Stimulated activated CD8-positive, alpha-beta memory T cell treated with anti-CD3 and anti-CD28 coated beads, Interleukin-12 subunit alpha, Interleukin-12 subunit beta, amount 100 ng/mL, for 4 hours (primary cell): ENCODE measurements at places on chromosomes 1 and 21.
A peak's percentile ranks its signal among the peaks of the same experiment; 100 is the strongest.

DNA sequence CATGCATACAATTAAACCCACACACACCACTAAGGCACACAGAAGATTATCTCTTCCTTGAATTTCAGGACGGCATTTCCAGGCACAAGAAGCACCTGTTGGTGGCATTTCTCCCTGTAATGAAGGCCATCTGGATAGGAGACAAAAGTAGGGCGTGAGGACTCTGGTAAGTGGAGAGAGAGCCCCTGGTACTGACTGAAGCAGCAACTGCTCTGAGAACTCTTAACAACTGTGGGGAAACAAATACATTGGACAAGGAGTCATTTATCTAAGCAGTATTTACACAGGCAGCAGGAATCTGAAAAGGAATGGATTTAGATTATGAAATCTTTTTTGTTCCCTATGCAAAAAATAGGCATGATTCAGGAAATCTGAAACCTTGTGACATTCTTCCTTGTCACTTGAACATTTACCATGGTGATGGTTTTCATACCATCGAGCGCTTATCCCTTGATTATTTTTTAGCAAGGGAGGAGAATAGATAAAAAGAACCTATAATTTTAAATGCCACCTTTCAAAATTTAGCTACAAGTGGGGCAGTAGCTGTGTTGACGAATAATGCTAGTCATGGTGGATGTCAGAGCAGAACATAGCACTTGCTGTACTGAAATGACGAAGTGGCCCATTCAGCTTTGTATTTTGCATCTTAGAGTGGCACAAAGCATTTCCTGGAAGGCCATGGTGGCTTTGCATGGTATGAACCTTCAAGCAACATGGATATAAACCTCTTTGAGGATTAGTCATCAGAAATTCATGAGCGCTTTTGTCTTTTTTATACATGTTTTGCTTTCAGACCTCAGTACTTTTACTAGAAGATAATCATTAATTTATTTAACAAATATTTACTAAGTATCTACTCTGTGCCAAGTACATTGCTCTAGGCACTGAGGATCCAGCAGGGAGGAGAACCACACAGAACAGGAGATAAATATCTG, 362.0 kb downstream of the ADGRL2 start:
- DNase-seq, result no peak

DNA sequence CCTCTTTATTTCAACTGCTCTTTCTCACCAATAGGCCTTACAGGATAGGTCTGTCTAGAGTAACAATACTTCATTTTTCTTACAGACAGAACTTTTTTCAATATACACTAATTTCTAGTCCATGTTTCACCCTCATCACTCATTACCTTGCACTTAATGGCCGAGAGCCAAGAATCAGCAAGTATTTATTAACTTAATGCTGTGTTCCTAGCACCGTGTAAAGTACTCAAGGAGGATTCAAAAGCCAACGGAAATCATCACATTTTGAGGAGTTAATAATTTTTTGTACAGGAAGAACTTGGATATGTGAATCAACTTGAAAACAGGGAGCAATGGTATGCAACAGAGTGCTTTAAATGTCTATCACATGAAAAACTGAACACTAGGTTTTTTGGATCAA, 102.0 kb downstream of the PTPN14 start:
- no peak for DNase-seq

- peak; percentile 32 for DNase-seq
Observed at GRCh38 chr1:230109895-230110667, 43.0 kb downstream of the GALNT2 start.

DNA sequence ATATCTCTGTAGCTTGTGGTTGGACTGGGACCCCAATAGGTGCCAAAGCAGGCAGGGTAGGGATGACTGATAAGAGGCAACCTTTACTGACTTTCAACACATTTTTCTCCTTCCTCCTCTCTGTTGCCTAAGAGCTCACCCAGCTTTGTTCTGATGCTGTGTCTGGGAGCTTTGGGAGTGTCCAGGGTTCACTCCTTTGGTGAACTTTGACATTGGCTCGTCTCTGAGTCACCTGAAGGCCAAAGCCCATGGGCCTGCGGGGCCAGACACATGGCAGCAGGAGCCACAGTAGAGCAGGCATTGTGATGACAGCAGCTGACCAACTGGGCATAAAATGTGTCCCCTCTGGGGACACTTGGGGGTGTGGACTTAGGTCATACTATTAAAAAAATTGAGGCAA, 99.5 kb upstream of the ZNF644 start:
- no peak for DNase-seq

DNA sequence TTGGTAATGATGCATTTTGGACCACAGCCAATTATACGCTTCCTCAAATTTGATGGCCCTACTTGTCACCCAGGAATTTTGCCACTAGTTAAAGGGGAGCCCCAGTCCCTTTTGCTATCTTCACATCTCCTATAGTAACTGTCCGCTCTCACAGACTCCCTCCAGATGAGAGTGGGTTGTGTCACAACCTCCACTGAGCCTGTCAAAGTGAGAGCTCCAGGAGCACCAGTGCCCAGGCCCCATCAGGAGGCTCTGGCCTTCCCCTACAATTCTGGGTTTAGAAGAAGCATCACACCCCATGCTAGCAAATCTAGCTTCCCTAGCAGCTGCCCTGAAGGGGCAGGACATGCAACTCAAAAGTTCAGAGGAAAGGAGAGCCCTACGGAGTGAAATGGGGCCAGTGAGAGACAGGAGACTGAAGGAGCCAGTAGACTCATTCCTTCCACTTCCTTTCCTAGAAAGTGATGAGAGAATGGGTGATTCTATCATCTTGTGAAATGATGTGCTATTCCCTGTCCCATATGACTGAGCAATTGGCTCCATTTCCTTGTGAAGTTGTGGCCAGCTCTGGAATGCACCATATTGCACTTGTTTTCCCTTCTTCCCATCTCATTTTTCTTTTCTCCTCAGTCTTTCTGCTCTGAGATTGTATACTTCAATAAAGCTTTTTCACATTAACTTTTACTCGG, 541.3 kb downstream of the DPYD start:
- DNase-seq, result no peak

GRCh38 chr1:7590426-7590790, 180.7 kb upstream of the VAMP3 start:
- DNase-seq, result no peak

DNA sequence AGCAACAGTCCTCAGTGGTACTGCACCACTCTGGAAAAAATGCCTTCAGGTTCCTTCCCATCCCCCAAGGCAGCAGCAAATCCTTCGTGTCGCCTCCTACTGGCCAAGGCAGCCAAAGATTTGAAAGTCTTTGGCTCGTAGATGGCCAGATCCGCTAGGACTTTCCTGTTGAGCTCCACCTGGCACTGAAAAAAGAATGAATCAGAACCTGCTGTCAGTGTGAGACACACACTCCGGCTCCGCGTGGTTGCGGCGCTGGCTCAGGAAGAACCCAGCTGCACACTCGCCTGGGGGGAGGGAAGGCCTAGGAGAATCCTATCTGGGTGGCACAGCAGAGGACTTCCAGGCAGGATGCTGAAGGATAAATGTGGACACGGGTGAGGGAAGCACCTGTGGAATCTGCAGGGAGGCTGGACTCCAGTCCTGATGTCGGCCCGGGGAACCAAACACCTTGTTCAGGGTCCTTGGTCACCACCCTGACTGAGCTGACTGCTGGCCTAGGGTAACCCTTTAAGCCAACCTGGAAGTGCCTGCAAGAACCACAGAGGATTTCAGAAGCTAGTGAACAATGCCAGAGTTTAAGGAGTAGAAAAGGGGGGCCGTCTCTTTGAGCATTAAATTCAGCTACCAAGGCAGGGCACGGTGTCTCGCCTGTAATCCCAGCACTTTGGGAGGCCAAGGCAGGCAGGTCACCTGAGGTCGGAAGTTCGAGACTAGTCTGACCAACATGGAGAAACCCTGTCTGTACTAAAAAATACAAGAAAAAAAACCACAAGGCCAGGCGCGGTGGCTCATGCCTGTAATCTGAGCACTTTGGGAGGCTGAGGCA, 3.2 kb upstream of the CCNL2 start:
- no peak for DNase-seq

GRCh38 chr1:245279346-245279745, 124.6 kb downstream of the KIF26B start:
- no peak for DNase-seq

- DNase-seq, result no peak
Observed at GRCh38 chr21:14968821-14969220, 96.0 kb downstream of the NRIP1 start.

DNA sequence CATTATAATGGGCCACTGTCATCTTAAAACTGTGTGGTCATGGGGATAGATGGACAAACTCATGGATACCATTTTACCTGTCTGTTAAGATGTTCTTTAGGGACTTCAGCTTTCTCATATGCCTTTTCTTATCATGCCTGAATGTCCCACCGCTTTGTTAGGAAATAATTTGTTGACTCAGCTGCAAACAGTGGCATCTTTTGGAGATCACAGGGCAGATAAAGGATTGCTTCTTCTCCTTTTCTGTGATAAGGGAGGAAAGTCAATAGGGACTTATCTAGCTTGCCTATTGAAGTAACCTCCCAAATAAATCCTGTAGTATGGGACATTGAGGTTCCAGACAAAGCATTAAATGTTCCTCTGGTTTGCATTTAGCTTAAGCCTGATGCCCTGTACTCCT, 79.8 kb upstream of the KIAA0040 start:
- no peak for DNase-seq

GRCh38 chr1:24201941-24202440, 14.9 kb upstream of the IFNLR1 start:
- DNase-seq, result no peak

DNA sequence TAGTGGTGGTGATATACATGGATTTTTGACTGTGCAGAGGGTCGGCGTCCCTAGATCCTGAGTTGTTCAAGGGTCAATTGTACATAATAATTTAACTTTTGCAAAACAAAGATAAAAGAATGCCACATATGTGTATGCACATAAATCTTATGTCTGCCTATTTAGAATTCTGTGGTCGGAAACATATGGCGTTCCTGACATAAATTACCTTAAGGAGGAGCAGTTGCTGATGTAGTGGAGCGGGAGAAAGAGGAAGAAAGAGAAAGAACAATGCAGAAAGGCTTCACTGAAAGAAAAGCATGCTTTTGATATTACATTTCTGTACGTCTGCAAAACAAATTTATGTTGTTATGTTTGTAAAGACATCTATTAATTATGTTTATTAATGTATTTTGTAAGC, 40.0 kb downstream of the S1PR1 start:
- no peak for DNase-seq

DNA sequence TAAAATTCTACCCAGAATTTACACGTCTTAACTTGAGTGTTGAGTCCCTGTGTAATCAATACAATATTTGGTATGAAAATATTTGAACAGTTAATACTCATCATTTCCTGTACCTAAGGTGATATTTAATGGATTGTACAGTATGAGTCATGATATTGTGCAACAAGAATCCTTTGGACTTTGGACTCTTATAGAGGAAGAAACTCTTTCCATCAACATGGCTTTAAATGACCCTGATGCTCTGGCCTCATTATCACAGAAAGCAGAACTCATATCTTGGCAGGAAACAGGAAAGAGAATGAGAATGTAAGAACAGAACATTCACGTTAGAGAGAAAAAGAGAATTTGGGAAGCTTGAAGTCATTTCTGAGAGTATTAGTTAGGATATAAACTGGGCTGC, 168.8 kb upstream of the B3GALT2 start:
- no peak for DNase-seq

DNA sequence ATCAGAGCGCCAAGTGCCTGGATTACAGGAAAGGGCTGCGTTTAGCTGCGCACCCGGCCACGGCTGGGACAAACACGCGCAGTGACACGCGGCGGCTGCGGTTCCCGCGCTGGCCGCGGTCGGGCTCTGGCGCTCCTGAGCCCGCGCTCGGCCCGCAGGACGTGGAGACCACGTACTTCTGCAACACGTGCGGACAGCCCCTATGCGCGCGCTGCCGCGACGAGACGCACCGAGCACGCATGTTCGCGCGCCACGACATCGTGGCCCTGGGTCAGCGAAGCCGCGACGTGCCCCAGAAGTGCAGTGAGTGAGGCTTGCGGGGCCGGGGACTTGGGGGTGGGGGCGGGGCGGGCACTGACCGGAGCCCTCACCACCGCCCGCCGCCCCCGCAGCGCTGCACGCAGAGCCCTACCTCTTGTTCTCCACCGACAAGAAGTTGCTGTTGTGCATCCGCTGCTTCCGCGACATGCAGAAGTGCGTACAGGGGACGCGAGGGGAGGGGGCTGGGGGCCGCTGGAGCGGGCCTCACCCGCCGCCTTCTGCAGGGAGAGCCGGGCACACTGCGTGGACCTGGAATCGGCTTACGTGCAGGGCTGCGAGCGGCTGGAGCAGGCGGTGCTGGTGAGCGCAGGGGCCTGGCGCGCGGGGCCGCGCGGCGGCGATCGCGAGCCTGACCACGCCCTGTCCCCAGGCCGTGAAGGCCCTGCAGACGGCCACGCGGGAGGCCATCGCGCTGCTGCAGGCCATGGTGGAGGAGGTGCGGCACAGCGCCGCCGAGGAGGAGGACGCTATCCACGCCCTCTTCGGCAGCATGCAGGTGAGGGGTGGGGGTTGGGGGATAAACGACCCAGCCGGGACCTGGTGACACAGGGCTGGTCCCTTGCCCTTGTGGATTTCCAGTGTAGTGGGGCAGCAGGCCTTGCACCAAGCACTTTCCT, 3.1 kb downstream of the RNF207 start:
- DNase-seq, result no peak

DNA sequence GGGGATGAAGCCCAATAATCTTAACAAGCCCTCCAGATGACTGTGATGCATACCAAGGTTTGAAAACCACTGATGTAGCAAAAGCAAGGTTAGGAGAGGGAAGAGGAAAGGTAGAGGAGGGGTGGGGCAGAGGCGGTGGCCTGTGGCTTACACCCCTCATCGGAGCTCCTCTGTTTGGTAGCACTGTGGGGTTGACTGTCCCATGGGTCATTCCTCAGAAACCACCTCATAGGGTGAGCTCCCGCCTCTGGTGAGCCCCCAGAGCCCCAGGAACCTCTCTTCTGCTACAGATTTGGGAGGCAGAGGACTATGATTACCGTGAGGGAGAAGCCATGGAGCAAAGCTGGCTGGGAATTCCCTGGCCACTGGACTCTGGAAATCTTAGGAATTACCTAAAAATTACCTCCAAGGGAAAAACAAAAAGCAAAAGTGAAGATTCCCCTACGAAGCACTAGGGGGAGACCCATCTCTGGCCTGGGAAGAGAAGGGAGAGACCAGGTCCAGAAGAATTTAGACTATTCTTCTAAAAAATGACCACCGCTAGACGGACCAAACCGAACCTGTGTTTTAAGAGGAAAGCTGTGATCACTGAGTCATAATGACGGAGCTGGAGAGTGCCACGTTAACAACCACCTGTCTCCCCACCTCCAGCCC, 1.5 kb upstream of the RASSF5 start:
- no peak for DNase-seq

DNA sequence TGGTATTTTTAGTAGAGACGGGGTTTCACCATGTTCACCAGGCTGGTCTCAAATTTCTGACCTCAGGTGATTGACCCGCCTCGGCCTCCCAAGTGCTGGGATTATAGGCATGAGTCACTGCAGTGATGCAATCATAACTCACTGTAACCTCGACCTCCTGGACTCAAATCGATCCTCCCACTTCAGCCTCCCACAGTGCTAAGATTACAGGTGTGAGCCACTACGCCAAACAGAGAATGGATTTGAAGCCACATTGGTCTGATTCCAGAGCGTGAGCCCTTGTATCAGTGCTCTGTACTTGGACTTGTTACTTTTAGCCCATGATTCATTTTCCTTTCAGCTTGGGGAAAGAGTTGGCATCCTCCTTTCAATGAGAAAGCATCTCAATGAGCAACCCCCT, 14.9 kb upstream of the ZNF683 start:
- no peak for DNase-seq

GRCh38 chr1:226603022-226603857, 54.7 kb downstream of the STUM start:
- DNase-seq, result no peak
